ENCODE measurements at places on chromosomes 5 and 9.

GRCh38 chr5:123454259-123454911 is 31.2 kb upstream of the CEP120 start:
- H3K27me3 ChIP-seq, result no peaks in the 10 kb centered on the region

GRCh38 chr5:16178745-16179372 is 732 bp downstream of the MARCHF11 start:
- peaks cover 11% of the 10 kb centered on the region for H3K27me3 ChIP-seq
- no peaks in the 10 kb centered on the region for H3K36me3 ChIP-seq
- DNase-seq, result peak; percentile 70
- H3K4me3 ChIP-seq, result no peak overlapping the region
- H3K27ac ChIP-seq, result no peak overlapping the region

GRCh38 chr9:125906893-125907292 is 159.7 kb downstream of the PBX3 start:
- H3K27me3 ChIP-seq, result no peaks in the 10 kb centered on the region
- peaks cover 4% of the 10 kb centered on the region for H3K4me1 ChIP-seq
- DNase-seq, result no peak
- H3K27ac ChIP-seq, result no peak overlapping the region
- no peaks in the 10 kb centered on the region for H3K36me3 ChIP-seq
- H3K4me3 ChIP-seq, result no peak overlapping the region

DNA sequence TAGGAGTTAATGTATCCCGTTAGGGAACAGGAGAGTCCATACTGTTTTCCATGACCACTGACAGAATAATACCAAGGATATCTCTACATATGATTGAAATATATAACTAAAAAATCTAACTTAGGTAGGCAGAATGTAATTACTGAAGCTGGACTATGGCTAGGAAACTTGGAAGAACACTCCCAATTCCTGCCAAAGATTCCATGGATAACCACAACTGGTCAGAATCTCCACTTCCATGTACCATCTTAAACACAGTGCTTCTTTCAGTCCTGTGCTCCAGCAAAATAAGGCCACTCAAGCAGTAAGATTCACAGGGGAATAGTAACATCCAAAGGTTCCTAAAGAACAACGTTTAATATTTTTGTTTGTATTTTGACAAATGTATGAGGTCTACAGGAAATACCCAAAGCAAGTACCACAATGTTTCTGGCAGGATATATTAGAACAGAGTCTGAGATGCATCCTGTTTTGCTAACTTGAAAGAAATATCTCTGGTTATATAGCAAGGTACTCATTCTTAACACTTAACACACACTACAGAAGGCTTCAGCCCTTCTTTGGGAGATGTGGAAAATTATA is 295.0 kb downstream of the ADAMTS6 start:
- H3K36me3 ChIP-seq, result no peaks in the 10 kb centered on the region
- no peak overlapping the region for H3K4me3 ChIP-seq
- H3K27me3 ChIP-seq, result no peaks in the 10 kb centered on the region
- no peak overlapping the region for H3K27ac ChIP-seq
- H3K4me1 ChIP-seq, result peaks cover 17% of the 10 kb centered on the region
- no peak for DNase-seq

GRCh38 chr9:105076729-105077128 is 148.8 kb upstream of the ABCA1 start:
- no peaks in the 10 kb centered on the region for H3K27me3 ChIP-seq
- no peak overlapping the region for H3K27ac ChIP-seq
- no peaks in the 10 kb centered on the region for H3K36me3 ChIP-seq
- peaks cover 12% of the 10 kb centered on the region for H3K4me1 ChIP-seq
- DNase-seq, result no peak
- no peak overlapping the region for H3K4me3 ChIP-seq

- no peak for DNase-seq
- no peaks in the 10 kb centered on the region for H3K36me3 ChIP-seq
- no peak overlapping the region for H3K27ac ChIP-seq
- no peaks in the 10 kb centered on the region for H3K27me3 ChIP-seq
- no peaks in the 10 kb centered on the region for H3K4me1 ChIP-seq
These were observed 560.1 kb downstream of the PDE4D start for GRCh38 chr5:59333416-59333815.

GRCh38 chr5:132854301-132854700 is 12.0 kb downstream of the GDF9 start:
- H3K4me3 ChIP-seq, result no peak overlapping the region
- no peaks in the 10 kb centered on the region for H3K27me3 ChIP-seq
- H3K36me3 ChIP-seq, result no peaks in the 10 kb centered on the region
- no peaks in the 10 kb centered on the region for H3K4me1 ChIP-seq
- DNase-seq, result peak; percentile 58

GRCh38 chr9:21904371-21904770 is 89.8 kb downstream of the CDKN2A start:
- no peak overlapping the region for H3K27ac ChIP-seq
- H3K4me3 ChIP-seq, result no peak overlapping the region
- no peak for DNase-seq

GRCh38 chr9:132572921-132573320 is 9.5 kb upstream of the BARHL1 start:
- no peak overlapping the region for H3K27ac ChIP-seq
- no peaks in the 10 kb centered on the region for H3K36me3 ChIP-seq
- no peak for DNase-seq
- peaks cover 4% of the 10 kb centered on the region for H3K27me3 ChIP-seq
- no peak overlapping the region for H3K4me3 ChIP-seq
- no peaks in the 10 kb centered on the region for H3K4me1 ChIP-seq

GRCh38 chr5:135019314-135019713 is 14.7 kb downstream of the PITX1 start:
- DNase-seq, result no peak
- H3K36me3 ChIP-seq, result no peaks in the 10 kb centered on the region
- no peak overlapping the region for H3K27ac ChIP-seq
- no peaks in the 10 kb centered on the region for H3K4me1 ChIP-seq
- H3K27me3 ChIP-seq, result no peaks in the 10 kb centered on the region

DNA sequence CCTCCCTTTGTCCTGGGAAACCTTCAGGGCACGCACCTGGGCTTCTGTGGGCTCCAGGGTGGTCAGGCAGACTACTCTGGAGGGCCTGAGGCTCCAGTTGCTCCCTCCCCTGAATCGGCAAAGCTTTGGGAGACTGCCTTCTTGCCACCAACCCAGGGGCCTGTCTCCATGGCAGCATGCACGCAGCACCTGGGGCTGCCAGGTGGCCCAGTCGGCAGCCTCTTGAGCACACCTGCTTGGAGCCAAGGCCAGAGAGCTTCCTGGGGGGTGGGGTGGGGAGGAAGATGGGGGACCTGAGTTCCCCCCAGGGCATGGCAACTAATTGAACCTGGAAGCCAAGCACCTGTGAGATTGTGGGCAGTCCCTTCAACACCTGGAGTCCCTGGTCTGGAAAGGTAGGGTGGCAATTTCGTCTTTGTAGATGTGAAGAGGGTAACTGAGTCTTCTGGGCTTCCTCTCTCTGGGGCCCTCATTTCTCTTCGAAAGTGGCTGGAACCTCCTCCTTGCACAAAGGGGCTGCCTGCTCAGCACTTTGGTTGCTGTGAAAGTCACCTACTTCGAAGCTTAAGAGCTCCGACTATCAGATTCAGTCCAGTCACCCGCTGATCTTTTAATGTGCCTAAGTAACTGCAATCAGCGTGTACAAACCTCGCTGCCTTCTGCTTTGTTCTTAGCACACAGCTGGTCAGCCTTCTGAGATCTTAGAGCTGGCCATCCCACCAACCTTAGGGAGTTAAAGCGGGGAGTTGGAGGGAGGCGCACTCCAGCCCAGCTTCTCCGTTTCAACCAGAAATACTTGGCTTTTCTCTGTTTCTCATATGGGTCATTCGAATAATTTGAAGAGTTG is 4.0 kb downstream of the RNF183 start:
- no peaks in the 10 kb centered on the region for H3K36me3 ChIP-seq
- no peak overlapping the region for H3K27ac ChIP-seq
- H3K27me3 ChIP-seq, result peaks cover 3% of the 10 kb centered on the region

GRCh38 chr5:81779125-81779915 is 28.4 kb upstream of the SSBP2 start:
- H3K4me3 ChIP-seq, result peak overlapping the region; percentile 36
- H3K4me1 ChIP-seq, result peaks cover 5% of the 10 kb centered on the region
- H3K36me3 ChIP-seq, result no peaks in the 10 kb centered on the region
- H3K27ac ChIP-seq, result peak overlapping the region; percentile 51

DNA sequence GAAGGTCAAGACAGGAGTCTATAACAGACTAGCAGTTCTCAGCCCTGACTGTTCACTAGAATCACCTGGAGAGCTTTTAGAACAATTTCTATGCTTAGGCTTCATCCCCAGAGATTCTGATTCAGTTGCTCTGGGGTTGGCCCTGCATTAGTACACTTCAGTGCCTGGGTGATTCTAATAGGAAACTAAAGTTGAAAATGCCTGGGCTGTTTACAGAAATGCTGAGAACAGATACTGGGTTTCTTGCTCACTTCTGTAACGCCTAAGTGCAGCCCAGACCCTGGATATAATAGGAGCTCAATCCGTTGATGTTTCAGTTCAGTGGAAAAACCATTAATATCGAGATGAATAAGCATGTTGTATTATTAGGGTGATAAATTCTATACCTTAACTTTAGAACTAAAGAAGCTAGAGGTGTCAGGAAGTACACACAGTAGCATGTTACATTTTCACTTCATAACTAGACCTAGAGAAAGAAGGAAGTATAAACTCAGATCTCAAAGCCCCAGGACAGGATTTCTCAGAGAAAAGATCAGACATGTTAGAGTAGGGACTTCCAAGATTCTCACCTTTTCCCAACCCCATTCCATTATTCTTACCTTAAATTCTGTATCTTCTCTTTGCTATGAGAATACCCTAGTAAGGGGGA is 20.4 kb downstream of the HAVCR2 start:
- no peaks in the 10 kb centered on the region for H3K36me3 ChIP-seq
- no peaks in the 10 kb centered on the region for H3K27me3 ChIP-seq
- H3K4me3 ChIP-seq, result no peak overlapping the region
- H3K4me1 ChIP-seq, result no peaks in the 10 kb centered on the region

DNA sequence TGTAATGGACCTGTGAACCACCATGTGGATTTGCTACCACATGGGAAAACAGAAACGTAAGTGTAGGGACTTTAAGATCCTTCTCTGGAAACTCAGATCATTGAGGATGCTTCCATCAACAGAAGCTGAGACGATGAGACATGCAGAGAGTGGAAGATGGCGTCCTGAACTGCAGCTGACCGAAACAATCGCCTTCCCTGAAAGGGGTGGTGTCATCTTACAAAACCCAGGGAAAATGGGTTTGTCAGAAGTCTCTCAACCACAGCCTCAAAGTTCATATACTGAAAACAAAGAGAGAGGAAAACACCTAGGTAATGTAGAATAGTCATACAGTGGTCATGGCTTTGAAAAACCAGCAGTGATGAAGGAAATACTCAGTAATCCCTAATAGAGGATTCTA is 6.6 kb upstream of the PTPN3 start:
- H3K4me1 ChIP-seq, result peaks cover 4% of the 10 kb centered on the region
- H3K36me3 ChIP-seq, result no peaks in the 10 kb centered on the region
- DNase-seq, result no peak
- peaks cover 22% of the 10 kb centered on the region for H3K27me3 ChIP-seq
- H3K27ac ChIP-seq, result no peak overlapping the region
